ENCODE measurements at places on chromosomes 5 and 9.

- no peak for DNase-seq
These were observed 375.6 kb upstream of the CLINT1 start for GRCh38 chr5:158234323-158235158.

DNA sequence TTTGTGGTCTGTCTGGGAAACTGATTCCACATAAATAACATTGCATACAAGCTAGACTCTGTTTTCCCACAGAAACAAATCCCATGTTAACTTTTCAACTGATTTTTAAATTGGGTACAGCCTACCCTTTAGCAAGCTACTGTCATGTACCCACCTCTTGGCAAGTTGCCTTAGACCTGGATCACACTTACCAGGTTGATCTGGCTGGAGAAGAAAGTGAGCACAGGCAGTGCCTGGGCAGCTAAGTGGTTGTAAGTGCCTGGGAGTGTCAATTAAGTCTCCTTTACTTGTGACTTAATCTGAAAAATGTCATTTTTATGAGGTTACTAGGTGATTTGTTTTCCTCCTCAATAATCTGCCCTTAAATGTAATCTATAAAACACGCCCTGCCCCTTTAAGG, 336.4 kb downstream of the ARL15 start:
- DNase-seq, result no peak

DNA sequence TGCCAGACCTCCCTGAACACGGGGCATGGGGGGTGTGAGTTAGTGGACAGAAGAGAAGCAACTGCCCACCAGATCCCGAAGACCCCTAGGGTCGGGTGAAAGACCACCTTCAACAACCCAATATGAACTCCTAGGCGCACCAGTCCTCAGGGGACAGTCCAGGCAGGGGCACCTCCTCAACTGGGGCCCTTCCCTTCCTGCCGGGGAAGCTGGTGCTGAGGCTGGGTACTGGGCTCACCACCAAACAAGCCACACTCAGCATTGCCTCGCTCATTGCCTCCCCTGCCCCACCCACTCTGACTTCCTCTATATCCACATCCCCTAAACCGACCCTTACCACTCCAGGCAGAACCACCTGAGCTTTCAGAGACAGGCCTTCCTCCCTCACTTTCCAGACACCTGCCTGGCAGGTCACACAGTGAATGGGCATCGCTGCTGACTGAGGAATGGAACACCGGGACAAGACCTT, 42.5 kb downstream of the SEMA4D start:
- DNase-seq, result no peak

- DNase-seq, result no peak
These were observed 27.4 kb downstream of the QRFP start for GRCh38 chr9:130869250-130869649.

DNA sequence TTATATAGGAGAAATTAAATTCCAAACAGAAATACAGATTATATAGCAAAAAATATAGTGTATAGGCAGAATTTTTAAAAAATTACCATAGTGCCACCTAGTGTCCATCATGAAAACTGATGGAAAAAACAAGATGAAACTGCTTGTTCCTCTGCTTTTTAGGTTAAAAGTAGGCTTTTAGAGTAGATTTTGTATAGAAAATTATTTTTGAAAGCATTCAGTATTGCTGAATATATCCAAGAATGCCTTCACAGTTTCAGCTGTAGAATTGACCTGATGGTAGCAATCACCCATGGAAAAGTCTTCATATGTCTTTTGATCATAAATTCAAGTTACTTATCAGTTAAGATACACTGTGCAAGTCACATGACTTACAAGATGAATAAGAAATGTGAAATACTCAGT, 19.7 kb downstream of the RIOK2 start:
- DNase-seq, result no peak

DNA sequence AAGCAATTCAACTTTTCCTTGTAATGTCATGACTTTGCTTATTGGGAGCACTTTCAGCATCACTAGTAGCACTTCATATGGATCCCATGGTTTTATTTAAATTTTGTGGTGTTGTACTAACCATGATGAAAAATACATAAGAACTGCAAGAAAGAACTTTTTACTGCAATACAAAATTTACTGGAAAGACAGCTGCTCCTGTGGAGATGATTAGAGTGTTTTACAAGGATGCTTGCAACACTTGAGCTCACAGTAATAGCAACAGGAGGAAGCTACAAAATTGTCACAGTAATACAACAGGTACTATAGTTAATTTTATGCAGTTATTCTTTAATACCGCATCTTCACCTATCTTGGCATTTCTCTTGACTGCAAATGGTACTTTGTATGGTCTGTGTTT, 158.3 kb upstream of the TSLP start:
- no peak for DNase-seq

GRCh38 chr5:65938256-65938655, 11.9 kb downstream of the ERBIN start:
- DNase-seq, result no peak

GRCh38 chr5:152650413-152650812, 245.3 kb upstream of the NMUR2 start:
- DNase-seq, result no peak

DNA sequence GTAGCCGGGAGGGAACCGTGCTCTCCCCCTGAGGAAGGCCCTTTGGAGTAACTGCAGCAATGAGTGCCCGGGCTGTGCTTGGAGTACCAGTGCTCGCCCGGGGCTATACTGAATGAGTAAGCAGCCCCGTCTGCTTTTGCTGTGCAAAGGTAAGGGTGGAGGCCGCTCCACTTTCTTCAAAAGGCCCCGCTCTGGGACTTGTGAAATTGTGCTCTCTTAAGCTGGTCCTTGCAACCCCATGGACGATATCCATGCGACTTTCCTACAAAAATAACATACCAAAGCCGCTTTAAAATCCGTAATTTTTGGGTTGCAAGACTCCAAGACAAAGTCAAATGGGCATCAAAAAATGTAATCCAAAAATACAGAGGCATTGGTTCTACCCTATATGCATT, 578 bp upstream of the TNFAIP8 start:
- no peak for DNase-seq

GRCh38 chr9:68805890-68806517, 101.0 kb downstream of the PIP5K1B start:
- DNase-seq, result no peak

GRCh38 chr9:75046725-75047345, 18.7 kb upstream of the CARNMT1 start:
- DNase-seq, result no peak

GRCh38 chr9:82108941-82109340, 120.4 kb downstream of the SPATA31D1 start:
- DNase-seq, result no peak

GRCh38 chr5:147803926-147804325, 21.4 kb upstream of the JAKMIP2 start:
- DNase-seq, result no peak

DNA sequence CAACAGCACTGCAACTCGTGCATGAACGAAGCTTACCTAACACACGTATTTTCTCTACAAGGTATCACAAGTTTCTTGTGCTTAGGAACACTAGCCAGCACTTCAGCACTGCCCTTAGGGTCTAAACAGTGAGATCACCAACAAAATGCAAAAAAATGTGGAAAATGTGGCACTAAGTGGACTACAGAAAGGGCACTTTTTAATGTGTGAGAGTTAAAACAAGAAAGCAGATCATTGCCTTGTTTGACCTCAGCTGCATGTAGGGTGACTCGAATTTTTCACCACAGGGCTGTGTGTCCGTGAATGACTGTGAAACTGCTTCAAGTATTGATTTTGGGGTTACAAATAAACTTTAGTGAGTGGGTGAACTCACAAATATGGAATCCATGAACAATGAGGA, 90.5 kb downstream of the MARCHF3 start:
- DNase-seq, result no peak

DNA sequence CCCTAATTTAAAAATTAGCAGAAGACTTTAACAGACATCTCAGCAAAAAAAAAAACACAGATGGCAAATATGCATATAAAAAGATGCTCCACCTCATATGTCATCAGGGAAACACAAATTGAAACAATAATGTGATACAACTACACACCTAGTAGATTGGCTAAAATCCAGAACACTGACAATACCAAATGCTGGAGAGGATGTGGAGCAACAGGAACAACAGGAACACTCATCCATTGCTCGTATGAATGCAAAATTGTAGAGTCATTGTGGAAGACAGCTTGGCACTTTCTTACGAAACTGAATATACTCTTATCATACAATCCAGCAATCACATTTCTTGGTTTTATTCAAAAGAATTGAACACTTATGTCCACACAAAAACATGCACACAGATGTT, 22.1 kb downstream of the MCIDAS start:
- DNase-seq, result no peak

- no peak for DNase-seq
These were observed 1.0 kb downstream of the DOCK8 start for GRCh38 chr9:215631-216155.

GRCh38 chr9:127358023-127358535, 38.9 kb upstream of the SLC2A8 start:
- no peak for DNase-seq

- DNase-seq, result no peak
These were observed 87.5 kb downstream of the TRIM32 start for GRCh38 chr9:116774421-116775180.

- DNase-seq, result no peak
These were observed 257.5 kb upstream of the PANK3 start for GRCh38 chr5:168836603-168837231.

DNA sequence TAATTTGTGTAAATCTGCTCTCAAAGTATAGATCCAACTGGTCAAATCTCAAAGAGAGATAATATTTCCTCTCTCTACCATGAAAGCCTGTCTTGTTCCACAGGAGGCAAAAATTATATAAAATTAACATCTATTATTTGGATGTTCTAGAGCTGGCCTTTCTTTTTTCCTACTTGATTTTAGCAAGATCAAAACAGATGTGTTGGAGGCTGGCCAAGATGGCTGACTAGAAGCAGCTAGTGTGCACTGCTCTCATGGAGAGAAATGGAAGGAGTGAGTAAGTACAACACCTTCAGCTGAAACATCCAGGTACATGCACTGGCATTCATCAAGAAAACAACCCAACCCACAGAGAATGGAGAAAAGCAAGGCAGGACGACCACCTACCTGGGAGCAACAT, 298.6 kb upstream of the SLC24A2 start:
- no peak for DNase-seq

GRCh38 chr9:126365780-126366179, 39.2 kb downstream of the MVB12B start:
- no peak for DNase-seq

- DNase-seq, result no peak
These were observed 64.1 kb upstream of the GOLM1 start for GRCh38 chr9:86163503-86163902.

DNA sequence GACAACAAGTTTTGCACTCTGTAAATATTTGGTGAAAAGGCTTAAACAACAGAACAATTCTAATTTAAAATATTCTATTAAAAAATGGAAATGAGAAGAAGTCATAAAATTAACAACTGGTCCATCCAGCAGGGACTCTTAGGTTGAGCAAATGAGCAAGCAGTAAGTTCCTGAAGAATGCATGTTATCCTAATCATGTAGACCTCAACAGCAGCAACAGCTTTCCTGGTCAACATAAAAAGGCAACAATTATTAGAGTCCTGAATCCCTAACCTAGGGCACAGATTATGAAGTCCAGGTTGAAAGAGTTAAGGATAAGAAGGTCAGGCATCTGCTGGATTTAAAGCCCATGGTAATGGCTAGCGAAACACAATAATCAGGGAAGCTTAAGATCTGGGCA, 120.9 kb downstream of the SSBP2 start:
- no peak for DNase-seq

GRCh38 chr5:151063142-151063989, 17.5 kb downstream of the TNIP1 start:
- no peak for DNase-seq

DNA sequence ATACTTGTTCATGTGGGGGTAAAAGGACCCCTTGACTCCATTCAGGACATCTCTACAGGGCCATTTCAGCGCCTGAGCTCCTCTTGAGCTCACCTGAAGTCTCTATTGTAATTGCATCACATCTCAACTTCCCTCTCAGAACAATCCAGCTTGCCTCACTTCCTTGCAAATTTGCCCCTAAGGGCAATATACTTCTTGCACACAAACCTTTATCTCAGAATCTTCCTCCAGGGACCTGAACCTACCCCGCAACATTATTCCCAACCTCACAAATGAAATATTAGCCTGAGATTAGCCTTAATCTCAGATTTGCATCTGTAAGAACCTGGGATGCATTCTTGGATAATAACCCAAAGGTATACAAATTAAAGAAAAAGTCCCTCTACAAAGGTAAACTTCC, 159.2 kb downstream of the DRD1 start:
- DNase-seq, result no peak

DNA sequence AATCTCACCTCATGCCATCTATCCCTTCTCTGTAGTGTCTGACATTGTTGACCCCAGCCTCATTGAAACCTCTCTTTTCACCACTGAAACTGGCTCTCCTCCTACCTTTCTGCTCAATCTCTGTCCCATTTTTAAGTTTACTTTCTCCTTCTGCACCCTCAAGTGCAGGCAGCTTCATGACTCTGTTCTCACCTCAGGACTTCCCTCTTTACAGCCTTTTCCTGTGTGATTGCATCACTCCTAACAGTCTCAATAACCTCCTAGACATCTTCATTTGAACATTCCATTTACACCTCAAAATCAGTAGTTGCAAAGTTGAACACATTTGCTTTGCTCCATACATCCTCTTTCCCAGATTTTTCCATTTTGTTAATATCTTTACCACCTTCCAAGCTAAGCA, 172.1 kb downstream of the RASEF start:
- DNase-seq, result no peak

DNA sequence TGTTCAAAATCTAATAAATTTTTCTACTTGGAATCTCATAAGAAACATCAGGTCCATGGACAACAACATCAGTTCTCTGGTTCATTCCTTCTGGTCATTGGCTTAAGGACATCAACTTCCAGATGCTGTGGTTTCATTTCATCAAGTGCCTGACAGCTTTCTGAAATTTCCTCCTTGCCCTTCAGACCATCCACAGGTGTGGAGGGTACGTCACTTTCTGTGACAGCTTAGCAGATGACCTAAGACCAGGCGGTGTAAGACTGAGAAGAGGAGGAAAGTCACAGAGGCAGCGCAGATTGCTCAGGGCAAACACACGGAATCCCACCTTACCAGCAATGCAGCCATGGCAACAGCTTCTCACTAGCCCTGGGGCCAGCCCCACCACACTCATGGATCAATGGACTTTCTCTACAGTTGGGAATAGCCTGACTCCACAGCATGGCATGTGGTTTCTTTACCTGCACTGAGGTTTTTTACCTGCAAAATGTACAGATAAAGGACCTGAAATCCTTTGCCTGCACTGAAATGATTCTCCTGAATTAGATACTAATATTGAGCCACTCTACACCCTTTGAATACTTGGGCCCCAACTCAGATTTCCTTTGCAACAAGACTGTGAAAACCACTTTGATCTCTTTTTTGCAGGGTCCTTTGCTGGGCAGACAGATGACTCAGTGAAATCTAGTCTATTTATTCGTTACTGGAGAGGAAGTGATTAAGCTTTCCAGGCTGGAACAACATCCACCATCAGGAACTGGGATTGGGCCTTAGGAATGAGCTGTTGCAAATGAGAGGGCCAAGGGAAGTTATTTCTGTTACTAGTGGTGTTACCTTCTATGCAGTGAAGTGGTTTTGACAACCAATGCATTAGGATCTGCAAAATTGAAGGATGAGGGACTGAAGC, 26.9 kb downstream of the TICAM2 start:
- no peak for DNase-seq

- DNase-seq, result no peak
These were observed 52.3 kb downstream of the RGMB start for GRCh38 chr5:98825582-98826375.
